NCI-H524 treated with DMSO at 0.1 percent for 48 hours (cell line): ENCODE measurements at places on chromosomes 4 and X.

DNA sequence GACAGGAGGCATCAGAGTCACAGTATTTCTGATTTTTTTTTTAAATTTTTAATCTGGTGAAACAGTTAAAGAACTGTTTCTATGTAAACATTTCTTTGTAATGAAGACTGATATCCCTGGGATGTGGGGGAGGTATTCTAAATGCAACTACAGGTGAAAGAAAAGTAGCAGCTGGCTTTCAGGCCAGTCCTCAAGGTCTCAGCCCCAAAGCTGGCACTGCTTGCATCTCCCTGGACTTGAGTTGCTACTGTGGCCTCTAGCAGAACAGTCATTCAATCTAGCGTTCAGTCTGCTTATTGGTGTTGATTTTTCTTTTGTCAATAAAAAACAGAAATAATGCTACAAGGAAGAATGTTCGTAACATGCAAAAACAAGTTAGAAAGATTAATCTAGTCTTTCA is 4.9 kb downstream of the MBNL3 start:
- no peak for DNase-seq

DNA sequence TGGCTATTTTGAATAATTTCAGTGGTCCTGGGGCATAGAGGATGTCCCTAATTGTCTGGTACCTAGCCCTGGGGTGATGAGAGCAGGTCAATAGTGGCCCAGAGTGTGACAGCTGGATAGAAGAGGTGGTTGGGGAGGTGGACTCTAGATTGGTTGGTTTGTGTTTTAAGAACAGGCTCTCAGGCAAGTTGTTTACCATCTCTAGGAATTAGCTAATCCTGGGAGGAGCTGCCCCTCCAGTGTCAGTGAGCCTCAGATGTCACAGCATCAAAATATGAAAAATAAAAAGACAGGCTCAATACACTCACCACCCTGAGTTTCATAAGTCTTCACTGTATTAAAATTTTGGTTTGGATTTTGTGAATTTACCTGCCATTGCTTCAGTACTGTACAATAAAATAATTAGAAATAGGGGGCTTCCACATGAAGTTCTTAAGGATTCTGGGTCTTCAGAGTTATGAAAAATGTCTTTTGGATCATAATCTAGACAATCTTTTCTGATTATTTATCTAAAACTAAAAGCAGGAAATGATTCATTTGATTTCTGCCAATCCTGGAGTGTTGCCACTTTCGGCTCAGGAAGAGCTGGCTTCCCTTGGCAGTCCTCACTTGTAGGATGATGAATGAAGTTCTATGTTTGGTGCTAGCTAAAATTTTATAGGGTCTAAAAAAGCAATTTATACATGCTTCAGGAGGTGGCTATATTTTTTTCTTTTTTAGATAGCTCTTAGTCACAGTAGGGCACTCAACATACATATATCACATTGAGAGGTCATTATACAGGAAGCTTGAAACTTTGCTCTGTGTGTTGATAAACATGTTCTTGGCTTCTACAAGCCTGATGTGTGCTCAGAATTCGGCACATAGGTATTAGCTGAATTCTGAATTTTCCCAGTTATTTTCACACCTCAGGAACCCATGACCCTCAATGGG is 395.1 kb downstream of the RAB28 start:
- no peak for DNase-seq

DNA sequence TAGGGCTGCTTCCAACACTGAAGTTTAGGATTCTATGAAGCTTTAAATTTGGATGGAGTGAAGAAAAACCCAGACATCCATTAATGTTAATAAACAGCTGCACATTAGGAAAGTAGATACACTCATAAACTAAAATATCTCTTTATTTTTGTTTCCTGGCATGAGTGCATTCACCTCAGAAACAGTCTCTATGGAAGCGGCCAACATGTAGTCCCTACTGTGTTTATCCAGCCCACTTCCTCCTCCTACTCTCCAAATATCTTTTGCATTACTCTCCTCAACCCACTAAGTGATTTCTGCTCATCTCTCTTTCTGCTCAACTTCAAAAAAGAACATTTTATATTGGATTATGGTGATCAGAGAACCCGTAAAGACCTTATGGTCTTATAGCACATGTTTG is 180.3 kb upstream of the MXRA5 start:
- DNase-seq = no peak

- DNase-seq = no peak
These were observed 40.8 kb downstream of the ZNF518B start for GRCh38 chr4:10416441-10416840.

DNA sequence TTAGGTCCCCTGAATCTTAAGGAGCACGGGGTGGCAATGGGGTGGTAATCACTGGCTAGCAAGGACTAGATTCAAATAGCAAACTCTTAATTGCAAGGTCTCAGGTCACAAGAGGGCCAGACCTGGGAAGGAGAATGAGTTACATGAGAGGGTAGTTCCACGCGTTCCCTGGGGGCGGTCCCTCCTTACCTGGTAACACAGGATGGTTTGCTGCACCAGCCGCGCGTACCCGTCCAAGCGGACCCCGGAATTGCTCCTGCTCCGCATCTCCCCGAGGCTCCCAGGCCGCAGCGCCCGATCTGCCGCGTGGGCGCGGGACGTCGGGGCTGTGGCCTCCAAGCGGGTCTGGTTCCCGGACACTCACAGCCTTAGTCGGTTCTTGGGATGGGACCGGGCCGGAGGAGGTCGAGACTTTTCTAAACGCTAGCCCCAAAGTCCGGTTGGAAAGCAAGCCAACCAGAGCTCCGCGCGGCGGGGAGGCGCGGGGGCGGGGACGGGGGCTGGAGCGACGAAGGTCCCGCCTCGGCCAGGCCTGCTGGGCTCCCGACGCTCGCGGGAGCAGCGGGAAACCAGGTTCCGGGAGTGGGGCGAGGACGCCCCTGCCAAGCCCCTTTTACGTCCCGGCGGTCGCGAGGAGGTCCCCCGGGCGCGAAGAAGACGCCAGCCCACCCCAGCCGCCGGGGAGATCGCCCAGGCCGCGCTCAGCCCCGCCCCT is at the start of gene PHKA2:
Gene PHKA2 (minus strand): TSS at position 449 of the 715 bp plus-strand sequence. CDS start 182 bp downstream, at position 267.
- no peak for DNase-seq

DNA sequence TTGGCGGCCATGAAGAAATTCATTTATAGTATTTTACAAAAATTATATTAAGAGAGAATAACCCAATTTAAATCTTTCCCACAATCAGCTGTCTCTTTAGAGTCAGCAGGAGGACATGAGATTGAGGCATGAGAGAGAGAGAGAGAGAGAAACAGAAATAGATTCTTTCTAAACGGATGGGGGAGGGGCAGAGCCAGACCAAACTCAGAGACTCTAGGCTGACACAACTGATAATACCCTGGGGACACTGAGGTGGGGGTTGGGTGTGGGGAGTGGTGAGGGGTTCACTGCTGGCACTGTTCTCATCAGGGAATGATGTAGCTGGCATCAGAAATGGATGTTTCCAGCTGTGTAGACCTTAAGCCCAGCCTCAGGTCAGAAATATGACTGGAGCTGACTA is 20.5 kb upstream of the HOPX start:
- DNase-seq = no peak

GRCh38 chrX:40155589-40156469 is 58.1 kb upstream of the BCOR start:
- DNase-seq = no peak

DNA sequence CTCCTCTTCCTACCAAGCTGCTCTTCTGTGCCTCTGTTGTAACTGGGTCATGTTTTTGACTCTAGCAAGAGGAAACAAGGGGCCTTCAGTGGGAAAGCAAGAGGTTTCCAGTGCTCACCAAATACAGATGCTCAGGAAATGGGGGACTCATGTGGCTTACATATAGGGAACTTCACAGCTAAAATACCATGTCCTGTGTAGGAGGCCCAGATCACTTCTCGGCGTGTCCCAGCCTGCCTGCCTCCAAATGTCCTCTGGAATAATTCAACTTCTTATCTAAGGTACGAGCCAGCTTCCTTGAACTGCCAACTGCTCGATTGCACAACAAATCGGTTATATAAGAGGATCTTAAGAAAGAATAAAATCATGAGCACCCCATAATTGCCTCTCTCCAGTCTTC is 161.3 kb downstream of the KIT start:
- no peak for DNase-seq

- no peak for DNase-seq
These were observed 15.2 kb downstream of the GATB start for GRCh38 chr4:151745481-151746231.

DNA sequence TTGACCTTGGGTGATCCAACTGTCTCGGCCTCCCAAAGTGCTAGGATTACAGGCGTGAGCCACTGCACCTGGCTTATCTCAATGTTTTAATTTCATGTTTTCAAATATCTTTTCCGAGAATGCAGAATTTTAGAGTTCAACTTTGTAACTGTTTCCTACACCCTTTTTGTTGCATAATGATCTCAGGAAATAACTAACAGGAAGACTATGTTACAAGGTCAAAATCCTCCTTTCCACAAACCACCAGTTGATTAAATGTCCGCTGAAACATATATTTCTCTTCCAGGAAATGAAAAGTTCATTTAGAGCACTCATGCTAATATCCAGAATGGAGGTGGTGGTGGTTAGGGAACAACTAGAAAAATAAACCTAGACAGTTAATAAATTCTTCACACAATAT is 377.8 kb downstream of the PPP4R3C start:
- DNase-seq = no peak

DNA sequence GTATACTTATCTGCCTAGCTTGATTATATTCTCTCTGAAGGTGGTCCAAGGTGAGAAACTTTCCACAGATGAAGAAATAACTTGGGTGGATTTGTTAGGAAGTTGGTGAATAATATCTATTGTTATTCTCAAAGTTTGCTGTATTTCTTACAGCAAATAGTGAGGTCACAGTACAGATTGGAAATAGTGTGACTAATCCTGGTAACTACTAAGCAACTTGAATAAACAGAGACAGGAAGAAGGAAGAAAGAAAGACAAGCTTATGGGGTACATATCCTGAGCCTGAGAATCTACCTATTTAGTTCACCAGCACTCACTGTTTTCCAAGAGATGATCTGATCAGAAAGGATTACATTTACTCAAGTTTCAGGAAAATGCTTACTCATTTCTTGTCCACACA is 1416.1 kb downstream of the RPA4 start:
- no peak for DNase-seq

DNA sequence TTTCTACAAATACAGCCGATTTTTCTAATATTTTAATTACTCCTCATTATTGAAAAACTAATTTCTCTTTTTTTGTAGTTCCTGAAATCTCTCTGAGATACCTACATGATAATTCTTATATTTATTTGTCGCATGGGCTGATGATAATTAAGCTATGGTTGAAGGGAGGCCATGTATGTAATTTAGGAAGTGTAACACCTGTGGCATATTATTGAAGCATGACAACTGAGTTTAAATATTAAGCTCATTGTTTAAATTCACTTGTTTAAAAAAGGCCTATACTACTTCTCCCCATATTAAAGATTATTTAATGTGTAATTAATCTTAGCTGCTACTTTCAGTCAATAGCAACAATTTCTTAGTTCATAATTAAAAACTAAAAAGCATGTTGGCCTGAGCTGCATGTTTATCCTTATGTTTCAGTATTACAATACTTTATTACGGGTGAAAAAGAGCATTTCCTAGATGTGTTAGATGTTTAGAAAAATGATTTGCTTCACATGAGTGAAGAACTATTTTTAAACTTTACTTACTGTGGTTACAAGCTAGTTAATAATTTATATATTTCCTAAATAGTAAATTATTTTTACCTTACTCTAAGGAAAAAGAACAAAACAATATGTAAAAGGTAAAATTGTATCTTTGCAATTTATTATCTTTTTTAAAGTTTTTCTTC is 122.4 kb downstream of the RAP1GDS1 start:
- DNase-seq = no peak

GRCh38 chrX:9349572-9350494 is 115.0 kb upstream of the TBL1X start:
- DNase-seq = no peak

- DNase-seq = no peak
These were observed 72.3 kb downstream of the PRKG2 start for GRCh38 chr4:81142744-81143143.

- DNase-seq = no peak
These were observed 77.0 kb downstream of the ATP8A1 start for GRCh38 chr4:42579903-42580302.

DNA sequence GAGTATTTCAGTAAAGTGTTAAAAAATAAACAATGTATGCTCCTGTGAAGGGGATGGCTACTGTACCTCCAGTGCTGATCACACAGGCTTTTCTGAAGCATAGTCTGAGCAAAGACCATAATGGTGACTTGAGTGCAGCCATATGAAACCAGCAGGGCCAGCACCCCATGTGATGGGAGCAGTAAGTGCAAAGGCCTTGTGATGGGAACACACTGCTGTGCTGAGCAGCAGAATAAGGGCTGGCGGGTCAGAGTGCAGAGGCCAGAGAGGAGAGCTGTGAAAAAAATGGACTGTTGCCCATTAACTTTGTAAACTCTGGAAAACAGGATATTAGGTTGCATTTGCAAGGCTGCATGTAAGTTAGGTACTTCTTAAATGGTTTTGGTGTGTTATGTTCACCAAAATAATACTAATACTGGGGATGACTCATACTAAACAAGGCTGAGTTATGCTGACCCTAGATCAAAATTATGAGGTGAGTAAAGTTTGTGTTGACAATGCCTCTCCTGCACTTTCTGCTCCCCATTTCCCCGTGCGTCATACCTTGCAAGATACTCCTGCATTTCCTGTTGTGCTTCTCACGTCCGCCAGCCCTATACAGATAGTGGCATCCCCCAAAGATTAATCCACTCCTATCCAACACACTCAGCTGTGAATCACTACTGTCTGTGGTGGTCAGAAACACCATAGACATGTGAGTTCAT is 67.0 kb upstream of the FAM9A start:
- DNase-seq = no peak

DNA sequence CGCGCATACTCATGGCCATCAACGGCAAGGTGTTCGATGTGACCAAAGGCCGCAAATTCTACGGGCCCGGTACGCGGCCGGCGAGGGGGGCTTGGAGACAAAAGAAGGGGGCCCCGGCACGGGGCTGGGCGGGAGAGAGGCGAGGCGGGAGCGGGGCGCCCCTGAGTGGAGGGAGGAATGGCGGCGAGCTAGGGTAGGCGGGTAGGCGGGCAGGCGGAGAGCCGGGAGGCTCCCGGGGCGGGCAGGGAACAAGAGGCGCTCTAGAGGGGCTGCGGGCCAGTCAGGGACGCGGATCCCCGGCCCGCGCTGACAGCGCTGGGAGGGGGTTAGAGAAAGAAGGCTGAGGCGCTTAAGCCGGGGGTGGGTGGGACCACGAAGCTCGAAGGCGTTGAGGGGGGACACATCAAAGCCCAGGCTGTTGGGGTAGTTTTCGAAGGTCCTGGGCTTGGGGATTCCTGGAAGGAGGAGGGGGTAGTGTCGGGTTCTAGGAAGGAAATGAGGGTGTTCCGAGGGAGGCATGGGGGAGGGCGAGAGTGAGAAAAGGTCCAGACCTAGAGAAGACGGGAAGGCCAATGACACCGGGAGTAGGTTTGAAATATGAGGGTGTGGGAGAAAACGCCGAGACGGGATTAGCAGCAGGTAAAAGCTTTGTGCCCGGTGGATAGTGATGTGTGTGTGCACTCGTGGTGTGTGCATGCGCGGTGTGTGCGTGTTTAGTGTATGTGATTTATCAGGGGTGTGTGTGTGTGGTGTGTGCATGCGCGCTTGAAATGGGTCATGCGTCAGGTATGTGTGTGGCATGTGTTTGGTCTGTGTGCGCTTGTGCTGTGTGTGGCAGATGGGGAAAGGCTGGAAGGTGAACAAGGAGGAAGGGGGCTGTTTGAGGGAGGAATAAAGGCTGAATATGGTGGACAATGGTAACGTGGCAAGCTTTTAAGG is 807 bp downstream of the PGRMC1 start:
- no peak for DNase-seq
